ENCODE measurements at places on chromosomes 11 and 22.

DNA sequence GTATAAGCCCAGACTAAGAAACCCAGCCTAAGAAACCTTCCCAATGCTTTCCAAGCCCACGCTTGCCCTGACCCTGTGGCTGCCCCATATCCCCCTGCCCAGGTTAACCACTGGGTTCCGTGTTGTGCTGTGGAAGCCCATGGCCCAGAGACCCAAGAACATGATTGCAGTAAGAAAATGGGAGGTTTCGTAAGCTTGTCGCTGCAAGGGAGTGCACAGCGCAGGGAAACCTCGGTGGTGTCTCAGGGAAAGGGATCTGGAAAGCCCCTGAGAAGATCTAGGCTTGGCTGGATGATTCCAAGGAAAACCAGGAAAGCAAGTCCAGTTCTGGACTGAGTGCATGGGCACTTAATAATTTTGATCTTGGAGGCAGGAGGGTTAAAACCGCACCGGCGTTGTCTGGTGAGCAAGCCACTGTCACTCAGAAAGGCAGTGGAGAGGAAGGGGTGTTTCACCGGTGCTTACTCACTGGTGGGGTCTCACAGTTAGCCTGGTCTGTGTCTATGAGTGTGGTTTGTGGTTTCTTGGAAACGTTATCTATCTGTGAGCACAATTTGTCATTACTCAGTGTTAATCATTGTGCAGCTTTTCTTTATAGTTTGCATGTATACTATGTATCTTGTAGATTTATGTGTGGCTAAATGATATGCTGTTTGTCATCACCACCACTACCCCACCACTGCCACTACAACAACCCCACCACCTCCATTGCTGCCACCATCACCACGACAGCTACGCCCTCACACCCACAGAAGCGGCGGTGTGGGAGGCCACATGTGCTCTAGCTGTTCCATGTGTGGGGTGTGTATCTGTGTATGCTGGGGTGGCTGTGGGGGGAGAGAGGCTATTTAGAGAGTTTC is 53.3 kb upstream of the PRDM11 start:
- peak; percentile 33 for DNase-seq

DNA sequence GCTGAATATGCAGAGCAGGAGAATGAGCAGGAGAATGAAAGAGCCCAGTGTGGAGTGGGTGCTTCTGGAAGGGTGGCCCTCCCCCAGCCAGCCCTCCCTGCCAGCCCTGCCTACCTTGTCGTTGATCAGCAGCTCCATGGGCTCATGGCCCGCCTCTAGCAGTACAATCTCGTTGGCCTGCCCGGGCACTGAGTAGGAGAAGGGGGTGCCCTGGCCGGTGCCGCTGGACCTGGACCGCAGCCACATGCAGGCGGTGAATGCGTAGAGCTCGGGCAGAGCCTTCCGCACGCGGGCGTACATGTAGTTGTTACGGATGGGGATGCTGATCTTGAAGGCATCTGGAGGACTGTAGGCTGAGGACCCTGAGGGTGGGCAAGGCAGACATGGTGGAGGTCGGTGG is 17.4 kb downstream of the NPTXR start:
- no peak for DNase-seq

- no peak for DNase-seq
Observed at GRCh38 chr11:129950101-129951091, 52.2 kb downstream of the PRDM10 start.

GRCh38 chr11:91790346-91791170 is 434.1 kb upstream of the FAT3 start:
- DNase-seq, result no peak
